Panc1 (cell line): ENCODE measurements at places on chromosomes 5 and 9. TPM values are rescaled to one million over a fixed set of nuclear protein-coding genes. Genes with fewer than 3 reads are reported as not detected.

GRCh38 chr5:158135682-158136179 is 276.8 kb upstream of the CLINT1 start:
- no peak for DNase-seq

DNA sequence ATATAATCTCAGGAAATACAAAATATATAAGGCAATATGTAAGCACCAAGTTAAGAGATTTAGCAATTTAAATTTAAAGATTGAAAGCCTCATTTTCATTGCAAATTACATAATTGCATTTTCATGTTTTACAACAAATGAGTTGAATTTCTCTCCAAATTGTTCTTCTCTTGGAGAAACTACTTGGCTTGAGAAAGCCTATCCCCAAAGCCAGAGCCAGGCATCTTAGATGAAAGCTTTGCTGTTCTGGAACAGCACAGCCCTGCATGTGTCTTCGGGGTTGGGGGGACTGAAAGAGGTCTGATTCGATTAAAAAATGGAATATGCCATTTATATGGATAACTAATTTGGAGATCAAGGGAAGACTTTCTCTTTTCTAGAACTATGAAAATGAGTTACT is 212.0 kb downstream of the PARP8 start:
- no peak for DNase-seq

DNA sequence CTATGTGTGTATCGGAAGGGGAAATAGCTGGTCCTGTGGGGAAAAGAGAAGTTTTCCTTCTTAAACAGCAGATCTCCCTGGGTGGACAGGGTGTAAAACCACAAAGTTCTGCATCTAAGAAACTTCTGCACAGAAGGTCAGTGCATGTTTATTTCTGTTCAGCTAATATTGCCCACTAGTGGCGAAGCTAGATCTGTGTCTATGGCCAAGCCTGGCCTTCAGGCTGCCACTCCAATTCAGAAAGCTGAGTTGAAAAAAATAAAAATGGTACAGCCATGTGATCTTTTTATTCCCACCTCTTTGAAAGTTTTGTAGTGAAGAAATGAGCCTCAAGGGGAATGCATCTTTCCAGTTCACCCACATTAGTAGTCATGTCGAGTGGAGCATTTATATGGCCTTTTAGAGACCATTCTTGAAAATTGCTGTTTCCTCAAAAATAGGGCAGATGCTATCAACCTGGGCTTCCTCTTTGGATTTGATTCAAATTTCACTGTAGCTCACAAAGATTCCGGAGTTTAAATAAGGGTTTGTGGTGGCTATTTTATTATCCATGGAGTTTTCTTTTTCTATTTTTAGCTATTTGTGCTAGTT is 488.0 kb downstream of the PRELID2 start:
- DNase-seq = no peak

DNA sequence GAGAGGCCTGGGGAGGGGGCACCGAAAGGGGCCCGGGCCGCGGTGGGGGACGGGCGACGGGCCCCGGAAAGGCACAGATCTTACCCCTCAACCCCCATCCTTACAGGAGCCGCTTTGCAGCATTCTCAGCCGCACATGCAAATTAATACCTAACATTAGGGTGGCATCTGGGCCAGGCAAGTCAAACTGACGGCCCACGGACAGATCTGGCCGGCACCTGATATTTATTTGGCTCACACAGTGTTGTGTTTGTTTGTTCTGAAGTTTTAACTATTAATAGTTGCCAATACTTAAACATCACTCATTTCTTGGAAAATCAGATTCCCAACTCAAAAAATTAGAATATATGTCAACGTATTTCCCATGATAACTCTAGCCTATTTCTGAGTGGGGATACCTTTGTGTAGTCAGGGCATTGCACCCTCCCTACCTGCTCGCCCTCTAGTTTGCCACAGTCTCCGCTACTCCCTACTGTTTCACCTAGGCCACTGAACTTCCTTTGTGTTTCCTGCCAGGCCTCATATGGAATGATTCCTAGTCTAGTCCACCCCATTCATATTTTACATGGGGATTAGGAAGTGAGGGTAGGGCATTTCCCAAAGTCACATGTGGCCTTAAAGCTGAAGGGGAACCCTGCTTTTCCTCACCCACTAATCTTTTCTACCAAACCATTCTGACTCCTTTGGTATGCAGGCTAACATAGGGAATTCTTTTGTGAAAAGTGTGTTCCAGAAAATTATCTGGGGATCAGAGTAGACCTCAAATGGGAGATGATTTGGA is 71.9 kb upstream of the LARP1 start:
- no peak for DNase-seq

GRCh38 chr5:131265311-131265803 is 1.5 kb downstream of the CDC42SE2 start:
- DNase-seq = no peak

- DNase-seq = no peak
Observed at GRCh38 chr5:146071171-146071570, 34.2 kb downstream of the PLAC8L1 start.

- DNase-seq = no peak
Observed at GRCh38 chr9:133456409-133456808, 3.4 kb upstream of the CACFD1 start.

DNA sequence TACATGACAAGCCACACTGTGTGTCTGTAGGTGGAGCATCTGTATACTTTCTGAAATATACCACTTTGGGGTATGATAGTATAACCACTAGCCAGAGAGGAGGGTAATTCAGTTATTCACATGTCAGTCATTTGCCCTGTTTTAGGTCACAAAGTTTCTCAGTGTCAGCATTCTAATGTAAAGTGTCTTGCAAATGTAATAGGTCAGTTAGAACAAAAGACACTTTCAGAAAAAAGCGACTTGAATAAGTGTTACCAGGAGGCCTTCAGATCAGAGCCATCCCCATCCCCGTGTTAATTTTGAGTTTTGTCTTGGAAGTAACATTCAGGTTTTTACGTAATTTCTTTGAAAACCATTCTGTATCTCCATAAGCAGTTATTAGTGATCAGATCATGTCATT is 33.7 kb downstream of the TTC1 start:
- no peak for DNase-seq

DNA sequence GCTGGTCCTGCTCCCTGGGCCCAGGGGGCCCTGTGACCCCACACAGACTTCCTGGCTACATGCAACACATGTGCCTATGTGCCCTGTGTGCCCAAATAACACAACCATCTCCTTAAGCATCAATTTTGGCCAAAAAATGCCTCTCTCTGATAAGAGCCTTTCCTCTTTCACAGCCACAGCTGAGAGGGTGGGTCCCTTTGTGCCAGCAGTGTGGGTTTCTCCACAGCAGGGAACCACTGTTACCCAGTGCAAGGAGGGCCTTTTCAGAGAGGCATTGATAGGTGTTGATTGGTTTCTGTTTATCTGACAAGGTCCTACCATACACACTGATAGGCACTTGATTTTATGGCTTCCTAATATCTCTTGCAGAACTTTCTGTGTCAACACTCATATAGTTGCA is 42.7 kb downstream of the SYK start:
- DNase-seq = no peak

GRCh38 chr5:15682566-15682965 is 182.6 kb downstream of the FBXL7 start:
- no peak for DNase-seq

GRCh38 chr5:43652537-43653302 is 49.7 kb downstream of the NNT start:
- no peak for DNase-seq

- peak; percentile 59 for DNase-seq
Observed at GRCh38 chr9:18490641-18491370, 16.9 kb downstream of the ADAMTSL1 start.

DNA sequence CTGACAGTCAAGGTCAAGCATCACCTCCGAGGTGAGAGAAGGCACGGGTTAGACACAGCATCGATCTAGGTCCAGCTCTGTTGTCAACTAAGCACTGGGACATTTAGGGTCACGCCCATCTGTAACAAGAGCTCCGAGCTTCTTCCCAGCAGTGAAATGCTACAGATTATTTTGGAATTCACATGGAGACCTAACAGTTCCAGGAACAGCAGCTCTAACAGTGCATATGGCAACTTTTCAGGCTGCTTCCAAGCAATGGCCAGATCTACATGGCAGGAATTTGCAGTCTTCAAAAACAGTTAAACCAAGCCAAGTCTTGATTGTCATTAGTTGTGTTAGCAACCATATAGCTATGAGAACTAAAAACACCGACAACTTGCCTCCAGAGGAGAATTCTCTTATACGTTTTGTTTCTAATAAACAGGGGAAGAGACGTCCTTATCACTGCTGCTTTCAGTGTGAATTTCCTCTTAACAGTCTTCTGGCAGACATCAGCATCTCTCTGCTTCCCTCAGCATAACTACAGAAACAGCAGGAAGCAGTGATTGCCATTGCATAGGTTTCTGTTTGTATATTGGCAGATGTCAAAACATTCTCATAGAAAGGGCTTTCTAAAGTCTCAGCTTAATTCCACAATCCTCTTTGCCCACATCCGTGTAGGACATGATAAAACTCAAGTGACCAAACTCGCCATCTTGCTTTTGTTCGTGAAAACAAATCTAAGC is 242.1 kb upstream of the DAPK1 start:
- no peak for DNase-seq

- no peak for DNase-seq
Observed at GRCh38 chr9:16484744-16485143, 385.7 kb downstream of the BNC2 start.

- DNase-seq = no peak
Observed at GRCh38 chr5:2626572-2626971, 124.9 kb downstream of the IRX2 start.

DNA sequence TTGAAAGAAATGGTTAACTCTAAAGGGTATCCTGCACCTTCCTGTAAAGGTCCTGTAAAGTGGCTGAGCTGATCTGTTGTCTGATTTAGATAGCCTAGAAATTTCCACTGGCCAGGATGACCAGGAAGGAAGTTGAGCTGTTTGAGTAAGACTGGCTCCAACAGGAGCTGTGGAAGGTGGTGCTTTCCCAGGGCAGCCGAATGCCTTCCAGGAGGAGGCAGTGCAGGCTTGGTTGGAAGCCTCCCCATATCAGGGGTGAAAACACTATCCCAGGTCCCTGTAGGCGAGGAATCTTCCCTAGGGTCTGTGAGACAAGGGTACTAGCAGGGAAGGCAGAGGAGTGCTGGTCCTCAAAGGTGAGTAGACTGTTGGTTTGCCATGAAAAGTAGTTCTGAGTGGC is 98.4 kb downstream of the LIX1 start:
- DNase-seq = peak; percentile 12

GRCh38 chr5:1930880-1931603 is 48.3 kb upstream of the IRX4 start:
- DNase-seq = no peak

DNA sequence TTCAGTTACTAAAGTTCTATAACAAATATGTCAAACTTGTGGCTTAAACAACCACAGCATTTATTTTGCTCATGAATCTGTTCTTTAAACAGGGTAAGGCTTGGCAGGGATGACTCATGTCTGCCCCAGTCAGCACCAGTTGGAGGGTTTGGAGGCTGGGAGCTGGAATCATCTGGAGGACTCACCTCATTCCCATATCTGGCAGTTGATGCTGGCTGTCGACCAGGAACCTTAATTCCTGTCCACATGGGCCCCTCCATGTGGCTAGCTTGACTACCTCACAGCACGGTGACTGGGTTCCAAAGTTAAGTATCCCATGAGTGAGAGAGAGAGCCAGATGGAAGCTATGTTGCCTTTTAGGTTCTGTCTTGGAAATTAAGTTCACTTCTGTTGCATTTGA is 13.8 kb upstream of the CCL28 start:
- no peak for DNase-seq

PCDHB7 gene
- 1.3 TPM for total RNA-seq

POLR1E gene
- 93.8 TPM for total RNA-seq

NMRK1 gene
- total RNA-seq = 16.0 TPM

EMB gene
- total RNA-seq = 65.9 TPM

ADRB2 gene
- total RNA-seq = 1.0 TPM

GABRA1 gene
- total RNA-seq = not detected

UBE2D2 gene
- total RNA-seq = 222 TPM

ADGRV1 gene
- 0.49 TPM for total RNA-seq

FOXD4L4 gene
- total RNA-seq = 0.10 TPM

TERT gene
- total RNA-seq = 8.9 TPM
